Heart right ventricle (tissue), 16 donors: ENCODE measurements at places on chromosomes 7 and 10. TPM values are rescaled to one million over a fixed set of nuclear protein-coding genes. Genes with fewer than 3 reads are reported as not detected.

The PTPRN2 gene
- 0.82 TPM for total RNA-seq

The MCU gene
- 19.0 TPM for total RNA-seq

The POLR2J2 gene
- total RNA-seq = 3.1 TPM

The AGAP9 gene
- total RNA-seq = 1.4 TPM

The LRRD1 gene
- total RNA-seq = not detected
